ENCODE measurements at places on chromosomes 2 and 18.

DNA sequence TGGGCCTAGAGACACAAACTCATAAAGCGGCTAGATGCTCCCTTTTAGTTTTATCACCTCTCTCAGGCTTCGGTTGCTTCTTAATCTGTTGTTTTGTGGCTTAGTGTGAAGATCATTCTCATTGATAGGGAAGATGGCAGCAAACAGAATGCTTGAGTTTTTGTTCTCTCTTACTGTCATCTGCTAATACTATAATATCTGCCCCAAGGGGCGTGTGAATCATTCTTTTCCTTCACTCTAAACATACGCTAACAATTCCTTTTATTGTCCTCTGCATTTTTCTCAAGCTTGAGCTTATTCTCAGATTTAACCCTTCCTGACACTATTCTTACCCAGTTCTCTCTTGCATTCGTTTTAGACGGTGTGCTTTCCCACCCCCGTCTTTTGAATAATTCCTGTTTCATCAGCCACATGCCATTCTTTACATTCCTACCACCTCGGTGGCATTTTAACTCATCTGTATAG lies 323.9 kb upstream of the NRP2 start:
- no peak for DNase-seq

DNA sequence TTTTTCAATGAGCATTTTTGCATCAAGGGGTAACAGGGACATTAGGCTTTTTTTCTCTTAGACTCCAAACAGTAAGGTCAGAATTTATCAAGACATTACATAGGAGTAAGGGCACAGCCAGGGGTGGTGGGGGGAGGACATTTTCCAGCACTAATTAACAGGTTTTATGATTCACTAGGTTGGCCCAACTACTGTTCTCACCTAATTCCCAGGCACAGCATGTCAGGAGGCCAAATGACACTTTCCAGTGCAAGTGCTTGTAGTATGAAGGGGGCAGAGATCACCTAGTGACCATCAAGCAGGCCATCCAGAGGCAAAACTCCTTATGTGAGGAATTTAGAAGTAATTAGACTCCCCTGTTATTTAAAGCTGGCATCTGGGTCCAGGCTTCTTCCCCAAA lies 3.9 kb upstream of the MBD2 start:
- DNase-seq = no peak

DNA sequence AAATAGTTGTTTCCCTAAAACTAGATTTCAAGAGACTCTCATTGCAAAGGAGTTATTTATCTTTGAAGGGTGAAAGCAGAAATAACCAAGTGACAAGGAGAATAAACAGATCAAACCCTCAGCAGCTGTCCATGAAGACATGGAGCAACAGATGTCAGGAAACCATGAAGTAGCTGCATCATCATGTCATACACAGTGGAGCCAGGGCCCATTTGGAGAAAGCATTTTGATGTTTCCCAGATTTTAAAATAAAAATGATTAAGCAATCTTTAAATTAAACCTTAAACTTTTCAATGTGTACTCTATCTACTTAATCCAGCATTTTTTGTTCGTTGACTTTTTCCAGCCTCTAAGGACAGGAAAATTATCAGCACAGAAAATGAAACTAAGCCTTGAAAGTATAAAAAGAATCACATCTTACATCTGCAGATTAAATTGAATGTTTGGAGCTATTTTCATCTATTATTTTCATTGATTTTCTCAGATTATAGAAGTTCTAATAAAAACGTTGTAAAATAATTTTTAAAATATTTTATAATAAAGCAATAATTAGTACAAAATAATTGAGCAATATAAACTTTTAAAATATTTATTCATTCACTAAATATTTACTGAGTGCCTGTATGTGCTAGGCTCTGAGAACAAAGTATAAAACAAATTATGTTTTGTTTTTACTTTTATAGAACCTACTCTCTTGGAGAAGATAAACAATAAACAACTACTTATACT lies 860.1 kb downstream of the BCL11A start:
- DNase-seq = no peak

DNA sequence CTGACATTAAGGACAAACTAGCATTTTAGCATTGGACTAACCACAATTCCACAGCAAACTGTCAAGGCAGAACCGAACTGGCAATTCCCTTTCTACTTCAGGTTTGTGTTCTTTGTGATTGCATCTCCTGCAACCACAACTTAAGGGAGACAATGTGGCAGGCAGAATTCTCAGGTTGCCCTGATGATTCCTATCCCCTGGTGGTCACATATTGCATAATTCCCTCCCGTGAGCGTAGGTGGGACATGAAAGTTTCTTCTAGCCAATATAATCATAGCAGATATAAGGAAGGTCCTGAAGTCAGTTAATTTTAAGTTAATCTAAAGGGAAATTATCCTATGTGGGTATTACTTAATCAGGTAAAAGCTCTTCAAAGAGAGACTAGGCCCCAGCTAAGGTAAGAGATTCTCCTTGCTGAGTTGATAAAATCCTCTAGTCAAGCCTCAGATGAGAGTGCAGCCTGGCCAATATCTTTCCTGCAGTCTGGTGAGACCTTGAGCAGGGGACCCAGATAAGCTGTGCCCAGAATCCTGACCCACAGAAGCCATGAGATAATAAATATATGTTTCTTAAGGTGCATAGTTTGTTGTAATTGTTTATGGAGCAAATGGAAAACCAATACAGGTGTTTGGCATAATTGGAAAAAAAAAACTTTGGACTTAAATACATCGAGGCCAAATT lies 45.9 kb upstream of the TNP1 start:
- DNase-seq = no peak

DNA sequence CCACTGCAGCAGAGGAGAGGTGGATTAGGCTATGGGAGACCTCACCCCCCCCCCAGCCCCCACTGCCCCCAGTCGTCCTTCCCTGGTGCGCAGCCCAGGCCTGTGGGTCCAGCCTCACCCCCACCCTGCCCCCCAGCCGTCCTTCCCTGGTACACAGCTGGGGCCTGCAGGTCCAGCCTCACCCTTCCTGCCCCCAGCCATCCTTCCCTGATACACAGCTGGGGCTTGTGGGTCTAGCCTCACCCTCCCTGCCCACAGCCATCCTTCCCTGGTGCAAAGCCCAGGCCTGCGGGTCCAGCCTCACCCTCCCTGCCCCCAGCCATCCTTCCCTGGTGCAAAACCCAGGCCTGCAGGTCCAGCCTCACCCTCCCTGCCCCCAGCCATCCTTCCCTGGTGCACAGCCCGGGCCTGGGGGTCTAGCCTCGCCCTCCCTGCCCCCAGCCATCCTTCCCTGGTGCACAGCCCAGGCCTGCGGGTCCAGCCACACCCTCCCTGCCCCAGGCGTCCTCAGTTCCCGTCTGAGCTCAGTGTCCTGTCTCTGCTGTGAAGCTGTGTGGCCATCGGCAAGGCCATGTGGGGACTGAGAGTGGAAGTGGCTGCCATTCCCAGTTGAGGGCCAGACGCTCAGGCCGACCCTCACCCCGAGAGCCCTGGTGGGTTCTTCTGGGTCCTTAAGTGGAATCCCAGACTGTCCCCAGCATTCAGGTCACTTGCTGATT lies 86.8 kb upstream of the SNTG2 start:
- no peak for DNase-seq

DNA sequence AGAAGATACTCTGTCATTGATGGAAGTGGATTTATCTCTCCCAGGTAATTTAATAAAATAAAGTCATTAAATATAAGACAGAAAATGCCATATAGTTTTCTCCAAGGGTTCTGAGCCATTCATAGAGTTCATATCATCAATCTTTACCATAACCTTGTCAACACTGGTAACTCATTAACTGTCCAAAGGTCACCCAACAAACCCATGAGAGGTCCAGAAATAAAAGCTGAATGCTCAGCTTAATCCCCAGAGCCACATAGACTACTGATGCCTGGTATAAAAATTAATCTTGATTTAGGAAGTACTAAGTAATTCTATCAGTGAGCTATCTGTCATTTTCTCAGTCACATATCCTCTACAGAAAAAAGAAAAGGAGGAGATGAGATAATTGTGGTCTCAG lies 903.0 kb upstream of the DDX18 start:
- DNase-seq = no peak

GRCh38 chr2:111900859-111901258 lies 2.5 kb downstream of the MERTK start:
- DNase-seq = no peak

DNA sequence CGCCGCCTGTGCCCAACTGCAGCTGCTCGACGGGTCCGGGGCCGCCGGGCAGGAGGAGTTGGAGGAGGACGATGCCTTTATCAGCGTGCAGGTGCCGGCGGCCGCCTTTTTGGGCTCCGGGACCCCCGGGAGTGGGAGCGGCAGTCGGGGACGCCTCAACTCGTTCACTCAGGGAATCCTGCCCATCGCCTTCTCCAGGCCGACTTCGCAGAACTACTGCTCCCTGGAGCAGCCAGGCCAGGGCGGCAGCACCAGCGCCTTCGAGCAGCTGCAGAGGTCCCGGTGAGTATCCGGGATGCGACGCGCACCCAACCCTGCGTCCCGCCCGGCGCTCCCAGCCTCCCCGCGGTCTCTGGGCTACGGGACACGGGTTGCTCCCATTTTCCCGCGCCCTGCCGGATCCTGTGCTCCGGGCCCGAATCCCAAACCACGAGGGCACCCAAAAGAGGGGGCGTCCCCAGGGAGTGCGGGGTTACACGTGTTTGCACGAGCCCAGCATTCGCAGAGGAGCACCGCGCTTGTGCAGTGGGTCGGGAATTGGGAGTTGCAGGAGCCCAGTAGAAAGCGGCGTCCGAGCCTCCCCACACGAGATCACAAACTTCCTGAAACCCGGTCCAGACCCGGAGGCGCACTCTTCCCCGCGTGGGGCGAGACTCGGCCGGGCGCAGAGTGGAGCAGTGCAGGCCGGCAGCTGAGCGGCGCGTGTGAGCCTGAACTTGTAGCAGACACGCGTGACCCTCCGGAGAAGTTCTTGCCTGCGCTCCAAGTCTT lies 1.2 kb downstream of the CABLES1 start:
- DNase-seq = no peak

- no peak for DNase-seq
These were observed 446.2 kb upstream of the SLC14A2 start for GRCh38 chr18:45168866-45169600.

DNA sequence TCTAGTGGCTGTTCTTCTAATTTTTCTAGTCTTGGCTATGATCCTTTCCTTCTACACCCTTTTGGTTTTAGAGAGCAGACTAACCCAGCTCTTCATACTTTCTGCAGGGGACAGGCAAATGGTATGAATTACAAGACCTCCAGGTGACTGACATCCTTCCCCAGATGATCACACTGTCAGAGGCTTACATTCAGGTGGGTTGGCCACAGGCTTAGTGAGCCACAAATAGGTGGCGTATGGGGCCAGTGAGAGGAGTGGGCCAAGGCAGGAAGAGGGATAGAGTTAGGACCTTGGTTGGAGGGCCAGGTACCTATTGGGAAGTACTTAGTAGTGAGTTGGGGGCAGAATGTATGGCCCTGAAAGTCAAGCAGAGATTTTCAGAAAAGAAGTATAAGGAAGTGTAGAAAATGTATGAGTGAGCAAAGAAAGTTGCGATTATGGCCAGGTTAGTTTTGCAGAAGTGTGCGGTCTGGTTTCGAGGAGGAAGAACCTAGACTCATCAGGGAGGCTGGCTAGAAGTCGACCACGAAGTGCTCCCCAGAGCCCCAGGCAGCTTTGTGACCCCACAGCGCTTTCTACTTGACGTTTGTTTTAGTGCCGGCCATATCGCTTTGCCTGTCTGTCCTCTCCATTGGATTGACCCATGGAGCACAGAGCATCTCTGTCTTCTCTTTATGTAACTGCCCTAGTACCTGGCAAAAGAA lies 20.0 kb downstream of the SFTPB start:
- DNase-seq = no peak

- no peak for DNase-seq
These were observed 132.2 kb downstream of the TSN start for GRCh38 chr2:121887513-121888188.

- no peak for DNase-seq
These were observed 371.9 kb downstream of the IRS1 start for GRCh38 chr2:226427538-226428307.

- DNase-seq = no peak
These were observed 37.9 kb downstream of the TRIB2 start for GRCh38 chr2:12754643-12755042.

DNA sequence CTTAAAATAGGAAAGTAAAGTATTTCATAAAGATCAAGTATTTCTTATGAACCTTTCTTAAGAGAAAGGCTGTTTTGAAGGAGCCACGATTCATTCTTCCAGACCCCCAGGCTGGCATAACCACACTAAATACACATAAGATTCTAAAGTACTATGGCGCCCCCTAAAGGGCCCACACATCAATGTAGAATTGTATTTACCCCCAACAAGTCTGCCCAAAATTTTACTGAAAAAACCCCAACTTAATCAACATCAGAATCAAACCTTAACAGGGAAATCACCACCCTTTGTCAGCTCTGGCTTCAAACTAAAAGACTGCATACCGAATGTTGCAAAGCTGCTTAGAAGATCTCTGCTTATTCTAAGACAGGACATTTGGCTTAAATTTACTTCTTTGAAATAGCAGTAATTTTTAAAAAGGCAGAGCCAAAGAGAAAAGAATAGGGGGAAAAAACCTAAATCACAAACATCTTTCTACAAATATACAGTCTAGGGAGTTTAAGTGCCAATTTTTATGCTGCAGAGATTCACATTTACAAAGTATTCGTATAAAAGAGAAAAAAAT lies 20.4 kb upstream of the BCL2 start:
- DNase-seq = no peak

DNA sequence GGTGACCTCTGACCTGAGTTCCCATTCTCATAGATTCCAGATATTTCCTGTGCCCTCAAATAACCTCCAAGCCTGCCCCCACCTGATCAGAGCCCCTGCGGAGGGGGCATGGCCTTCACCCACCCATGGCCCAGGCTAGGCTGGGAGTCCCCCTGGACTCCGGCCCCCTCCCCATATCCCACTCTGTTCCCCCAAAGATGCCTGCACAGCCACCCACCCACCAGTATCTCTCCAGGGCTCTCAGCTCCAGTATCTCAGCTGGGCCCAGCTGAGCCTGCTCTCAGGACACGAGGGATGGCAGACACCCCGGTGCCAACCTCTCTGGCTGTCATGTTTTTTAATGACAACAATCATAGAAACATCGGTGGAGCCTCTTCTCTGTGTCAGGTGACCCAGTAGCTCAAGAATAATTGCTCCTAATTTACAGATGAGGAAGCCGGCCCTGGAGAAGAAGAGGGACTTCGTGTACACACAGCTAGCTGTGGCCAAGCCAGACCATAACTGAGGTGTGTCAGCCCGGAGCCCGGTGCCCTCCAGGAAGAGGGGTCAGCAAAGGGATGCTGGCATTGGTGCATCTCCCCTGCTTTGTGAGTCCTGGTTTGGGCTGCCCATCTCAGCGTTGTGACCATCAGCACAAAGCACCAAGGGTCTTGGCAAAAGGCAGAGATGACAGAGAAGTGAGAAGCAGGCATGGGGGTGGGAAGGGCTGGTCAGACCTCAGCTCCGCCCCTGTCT lies 84.4 kb downstream of the SDC1 start:
- DNase-seq = no peak

DNA sequence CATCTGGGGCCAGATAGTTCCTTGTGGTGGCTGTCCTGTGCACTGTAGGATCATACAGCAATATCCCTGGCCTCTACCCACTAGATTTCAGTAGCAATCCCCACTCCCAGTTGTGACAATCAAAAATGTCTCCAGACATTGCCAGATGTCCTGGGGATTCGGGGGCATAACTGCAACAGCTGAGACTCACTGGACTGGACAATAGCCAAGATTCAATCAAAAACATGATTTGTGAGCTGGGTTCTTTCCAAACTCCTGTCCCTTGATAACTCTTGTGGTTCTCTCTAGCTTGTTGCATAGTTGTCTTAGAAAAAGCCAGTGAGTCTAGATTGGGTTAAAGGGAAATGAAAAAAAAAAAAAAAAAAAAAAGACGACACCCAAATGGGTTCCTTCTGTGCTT lies 293.4 kb downstream of the CELF4 start:
- DNase-seq = no peak

GRCh38 chr2:113114224-113114945 lies 13.0 kb upstream of the IL1RN start:
- DNase-seq = no peak

Measured in cortex of kidney (tissue), 1 donor.